HEK293T (cell line): ENCODE measurements at places on chromosomes 5 and 9.

GRCh38 chr9:136141682-136142413 lies 23.2 kb upstream of the TMEM250 start:
- no peak for DNase-seq

- DNase-seq = no peak
These were observed 107.6 kb downstream of the ADRB2 start for GRCh38 chr5:148933903-148934432.

- DNase-seq = no peak
These were observed 229.8 kb downstream of the SEMA5A start for GRCh38 chr5:9316041-9316440.

DNA sequence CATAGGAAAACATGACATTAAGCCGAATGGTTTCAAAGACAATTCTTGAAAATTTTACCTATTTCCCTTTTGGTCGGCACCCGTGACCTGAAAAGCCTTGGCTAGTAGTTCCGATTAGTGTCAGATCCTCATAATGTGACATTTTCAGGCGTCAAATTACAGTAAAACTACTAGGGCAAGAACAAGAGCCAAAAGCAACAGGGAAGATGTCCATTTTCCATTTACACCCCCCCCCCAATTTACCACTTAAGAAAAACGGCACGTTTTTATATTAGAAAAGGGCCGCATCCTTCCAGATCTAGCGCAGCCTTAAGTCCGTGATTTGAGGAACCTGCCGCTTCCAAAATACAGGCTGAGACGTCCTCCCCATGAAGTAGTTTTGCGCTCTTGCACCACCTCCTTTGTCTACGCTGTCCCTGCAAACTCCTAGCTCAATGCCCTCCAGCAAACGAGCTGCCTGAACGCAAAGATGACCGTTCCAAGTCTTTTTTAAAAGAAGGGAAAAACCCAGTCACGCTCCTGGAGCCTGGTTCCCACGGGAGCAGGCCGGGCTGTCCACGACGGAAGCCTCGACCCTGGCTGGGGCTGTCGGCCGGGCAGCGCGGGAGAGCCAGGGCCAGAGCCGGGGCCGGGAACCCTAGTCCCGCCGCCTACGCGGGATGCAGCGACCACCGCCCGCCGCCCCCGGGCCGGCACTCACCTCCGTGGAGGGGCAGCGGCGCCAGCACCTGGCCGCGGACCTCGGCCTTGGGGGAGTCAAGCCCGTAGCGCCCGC lies 616 bp downstream of the RNF130 start:
- DNase-seq = peak; percentile 52

- DNase-seq = no peak
These were observed 16.9 kb downstream of the FAM151B start for GRCh38 chr5:80504833-80505232.

- peak; percentile 34 for DNase-seq
These were observed 8.2 kb upstream of the EPB41L4B start for GRCh38 chr9:109328978-109329637.

- DNase-seq = no peak
These were observed 17.3 kb upstream of the DAP start for GRCh38 chr5:10778179-10778910.

- no peak for DNase-seq
These were observed 12.0 kb downstream of the MACROH2A1 start for GRCh38 chr5:135386886-135387628.

DNA sequence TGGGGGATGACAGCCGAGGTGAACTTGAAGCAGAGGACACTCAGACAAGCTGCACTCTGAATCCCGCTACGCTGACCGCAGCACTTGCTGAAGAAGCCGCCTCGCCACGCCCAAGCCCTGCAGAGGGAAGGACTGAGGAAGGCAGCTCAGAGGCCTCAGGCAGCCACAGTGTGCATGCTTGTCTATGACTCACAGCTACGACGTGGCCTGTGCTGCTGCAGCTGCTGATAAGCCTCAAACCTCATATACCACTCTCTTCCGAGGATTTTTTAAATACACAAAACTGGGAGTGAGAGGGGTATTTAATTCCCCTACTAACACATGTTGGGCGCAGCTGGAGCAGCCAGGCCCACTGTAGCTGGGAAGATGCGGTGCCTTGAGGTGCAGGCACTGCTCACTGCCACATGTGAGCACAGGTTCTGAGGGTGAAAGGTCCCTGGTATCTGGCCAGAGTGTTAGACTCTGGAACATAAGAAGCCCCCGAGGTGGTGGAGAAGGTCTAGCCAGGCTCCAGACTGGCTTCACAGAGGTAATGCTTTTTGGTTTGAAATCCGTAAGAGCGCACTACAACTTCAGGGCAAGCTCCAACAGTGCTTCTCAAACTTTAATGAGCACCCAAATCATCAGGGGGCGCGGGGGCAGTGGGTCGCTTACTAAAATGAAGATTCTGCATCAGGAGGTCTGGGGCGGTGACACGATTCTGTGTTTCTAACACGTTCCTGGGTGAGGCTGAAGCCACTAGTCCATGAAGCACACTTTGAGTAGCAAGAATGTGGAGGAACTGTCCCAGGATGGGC lies 196.8 kb downstream of the AUH start:
- peak; percentile 20 for DNase-seq

GRCh38 chr9:118364266-118365106 lies 660.3 kb downstream of the TLR4 start:
- DNase-seq = no peak

GRCh38 chr9:74728176-74728575 lies 159.5 kb downstream of the TRPM6 start:
- DNase-seq = no peak

DNA sequence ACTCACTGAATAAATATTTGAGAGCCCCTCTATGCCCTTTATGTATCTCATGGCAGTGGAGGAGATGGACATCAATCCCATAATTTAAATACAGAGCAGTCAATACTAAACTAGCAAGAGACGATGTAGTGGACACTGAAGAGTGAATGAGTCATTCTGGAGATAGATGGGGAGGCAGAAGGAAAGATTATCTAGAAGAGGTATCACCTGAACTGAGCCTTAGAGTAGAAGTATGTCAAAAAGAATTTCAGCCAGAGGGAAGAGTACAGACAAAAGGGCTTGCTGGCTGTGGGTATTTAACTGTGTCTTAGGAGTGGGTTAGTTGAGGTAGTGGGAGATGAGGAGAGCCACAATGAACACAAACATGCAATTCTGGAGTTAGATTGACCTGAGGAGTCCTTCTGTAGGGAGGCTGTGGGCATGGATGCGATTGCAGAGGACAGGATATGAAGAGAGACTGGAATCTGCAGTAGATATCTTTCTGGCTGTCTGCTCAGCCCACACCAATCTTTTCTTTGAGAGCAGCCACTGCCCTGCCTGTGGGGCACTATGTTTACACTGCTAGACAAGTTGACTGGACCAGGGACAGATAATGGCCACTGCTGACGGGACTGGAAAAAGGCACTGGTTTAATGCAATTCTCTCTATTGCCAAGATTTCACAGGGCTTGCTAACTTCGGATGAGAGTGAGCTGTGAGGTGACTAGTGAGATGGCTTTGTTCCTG lies 63.9 kb upstream of the NR5A1 start:
- no peak for DNase-seq

GRCh38 chr5:61319388-61320146 lies 12.5 kb upstream of the ZSWIM6 start:
- DNase-seq = peak; percentile 45

- DNase-seq = peak; percentile 15
These were observed 19.2 kb downstream of the KCTD16 start for GRCh38 chr5:144189800-144190429.

DNA sequence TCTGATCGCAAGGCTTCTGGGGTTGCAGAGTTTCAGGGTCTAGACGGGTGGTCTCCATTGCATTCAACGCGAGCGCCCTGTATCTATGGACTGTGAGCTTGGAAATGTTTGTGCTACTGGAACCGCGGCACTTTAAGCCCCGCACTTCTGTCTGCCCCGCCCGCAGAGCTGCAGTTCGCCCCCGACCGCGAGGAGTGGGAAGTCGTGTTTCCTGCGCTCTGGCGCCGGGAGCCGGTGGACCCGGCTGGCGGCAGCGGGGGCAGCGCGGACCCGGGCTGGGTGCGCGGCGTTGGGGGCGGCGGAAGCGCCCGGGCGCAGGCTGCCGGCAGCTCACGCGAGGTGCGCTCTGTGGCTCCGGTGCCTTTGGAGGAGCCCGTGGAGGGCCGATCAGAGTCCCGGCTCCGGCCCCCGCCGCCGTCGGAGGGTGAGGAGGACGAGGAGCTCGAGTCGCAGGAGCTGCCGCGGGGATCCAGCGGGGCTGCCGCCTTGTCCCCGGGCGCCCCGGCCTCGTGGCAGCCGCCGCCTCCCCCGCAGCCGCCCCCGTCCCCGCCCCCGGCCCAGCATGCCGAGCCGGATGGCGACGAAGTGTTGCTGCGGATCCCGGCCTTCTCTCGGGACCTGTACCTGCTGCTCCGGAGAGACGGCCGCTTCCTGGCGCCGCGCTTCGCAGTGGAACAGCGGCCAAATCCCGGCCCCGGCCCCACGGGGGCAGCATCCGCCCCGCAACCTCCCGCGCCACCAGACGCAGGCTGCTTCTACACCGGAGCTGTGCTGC lies 1.0 kb downstream of the ADAMTS19 start:
- DNase-seq = peak; percentile 77

- no peak for DNase-seq
These were observed 137.3 kb upstream of the ACO1 start for GRCh38 chr9:32247168-32247567.

GRCh38 chr9:104682642-104683041 lies 11.7 kb upstream of the OR13D1 start:
- peak; percentile 20 for DNase-seq

- DNase-seq = no peak
These were observed 18.2 kb downstream of the FAF2 start for GRCh38 chr5:176466245-176466871.

DNA sequence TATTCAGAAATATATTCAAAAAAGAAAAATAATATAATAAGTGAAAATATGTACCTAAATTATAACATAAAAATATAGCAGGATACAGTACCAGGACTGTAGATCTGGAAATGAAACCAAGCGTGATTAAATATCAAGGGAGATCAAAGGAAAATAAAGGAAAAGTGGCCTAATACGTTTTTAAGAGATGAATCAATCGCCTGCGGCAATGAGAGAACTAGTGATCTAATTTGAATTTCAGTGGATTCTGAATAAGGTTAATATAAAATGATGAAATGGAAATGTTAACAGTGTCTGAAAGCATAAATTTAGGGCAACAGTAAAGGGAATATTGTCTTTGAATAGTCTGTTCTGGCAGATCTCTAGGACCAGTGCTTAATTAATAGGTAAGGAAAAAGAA lies 1761.9 kb upstream of the ACO1 start:
- DNase-seq = no peak

GRCh38 chr5:14457476-14457875 lies 124.1 kb upstream of the OTULINL start:
- no peak for DNase-seq

DNA sequence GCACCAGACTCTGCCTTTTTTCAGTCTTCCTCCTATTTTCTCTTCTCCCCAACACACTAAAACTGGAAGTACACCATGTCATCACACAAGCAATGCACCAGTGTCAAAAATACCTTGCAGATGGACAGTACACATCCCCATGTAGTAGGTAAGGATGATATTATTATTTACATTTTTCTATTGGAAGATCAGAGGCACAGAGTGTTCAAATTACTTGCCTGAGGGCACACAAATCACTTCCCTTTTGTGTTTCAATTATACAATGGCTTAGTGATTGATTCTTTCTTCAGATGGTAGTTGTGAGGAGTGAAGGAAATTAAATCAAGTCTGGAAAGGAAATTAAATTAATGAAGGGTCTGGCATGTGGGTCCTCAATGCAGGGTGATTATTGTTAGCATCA lies 39.6 kb downstream of the CTSL start:
- no peak for DNase-seq

DNA sequence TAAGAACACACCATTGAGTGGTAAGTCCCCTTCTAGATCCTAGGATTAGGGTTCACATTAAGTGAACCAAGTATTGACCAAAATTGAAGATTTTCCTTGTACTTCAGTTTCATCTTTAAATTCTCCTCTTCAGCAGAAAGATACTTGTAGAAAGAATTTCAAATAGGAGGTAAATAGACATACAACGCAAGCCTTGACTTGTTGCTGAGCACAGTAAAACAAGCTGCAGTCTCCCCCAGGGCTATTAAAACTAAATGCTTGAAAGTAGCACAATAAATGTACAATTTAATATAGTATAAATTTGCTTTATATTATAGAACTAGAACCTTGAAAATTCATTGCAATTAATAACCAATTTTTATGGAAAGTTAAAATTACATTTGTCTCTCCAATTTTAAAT lies 170.1 kb upstream of the TARS1 start:
- DNase-seq = no peak

DNA sequence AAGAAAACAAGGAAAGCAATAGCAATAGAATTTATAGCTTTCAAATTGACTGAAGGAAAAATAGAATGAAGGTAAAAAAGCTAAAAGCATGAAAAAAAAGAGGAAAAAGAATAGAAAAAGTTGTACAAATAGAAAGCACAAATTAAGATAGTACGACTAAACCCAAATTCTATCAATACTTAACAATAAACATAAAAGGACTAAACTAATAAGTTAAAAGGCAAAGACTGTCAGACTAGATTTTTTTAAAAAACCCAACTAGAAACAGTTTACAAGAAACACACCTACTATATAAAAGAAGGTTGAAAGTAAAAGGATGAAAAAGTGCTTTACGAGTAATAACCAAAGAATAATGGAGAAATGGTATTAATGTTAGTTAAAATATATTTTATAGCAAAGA lies 34.7 kb upstream of the NRARP start:
- DNase-seq = no peak

DNA sequence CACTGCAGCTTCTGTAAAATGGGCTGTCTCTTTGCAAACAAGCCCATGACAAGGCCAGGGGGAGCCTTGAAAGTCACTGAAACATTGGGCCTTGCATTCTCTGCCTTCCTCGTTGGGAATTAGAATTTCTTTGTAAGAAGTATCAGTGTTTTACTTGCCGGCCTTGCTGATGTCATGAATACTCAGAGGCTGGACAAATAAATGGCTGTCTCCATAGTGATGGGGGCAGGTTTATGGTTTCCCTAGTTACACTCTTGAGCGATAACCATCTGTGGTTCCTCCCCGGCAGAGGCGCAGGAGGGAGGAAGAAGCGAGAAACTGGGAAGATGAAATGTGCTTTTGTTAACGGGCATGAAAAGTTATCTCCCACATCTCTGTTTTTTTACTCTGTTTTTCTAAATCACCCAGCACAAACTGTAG lies 272.7 kb upstream of the PANK3 start:
- DNase-seq = peak; percentile 39

GRCh38 chr9:133532937-133533668 lies 1.4 kb upstream of the ADAMTSL2 start:
- DNase-seq = peak; percentile 80

DNA sequence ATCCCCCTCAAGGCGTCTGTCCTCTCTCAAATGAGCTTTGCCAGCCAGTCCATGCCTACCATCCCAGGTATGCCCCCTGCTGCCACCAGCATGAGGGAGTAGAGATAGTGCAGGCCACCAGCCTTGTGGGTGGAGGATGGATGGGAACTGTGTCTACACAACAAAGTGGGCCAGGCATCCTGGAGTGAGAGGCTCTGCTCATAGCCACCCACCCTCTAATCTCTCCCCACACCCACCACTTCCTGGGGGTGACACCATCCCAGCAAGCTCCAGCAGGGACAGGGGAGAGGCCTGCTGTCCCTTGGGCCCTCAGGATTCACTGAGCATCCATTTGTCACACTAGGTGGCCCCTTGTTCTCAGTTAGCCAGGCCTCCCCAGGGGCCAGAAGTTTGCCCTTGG lies 25.5 kb upstream of the FOXI1 start:
- DNase-seq = no peak
